ENCODE measurements at places on chromosomes 7 and 10. TPM values are rescaled to one million over a fixed set of nuclear protein-coding genes. Genes with fewer than 3 reads are reported as not detected.

ZNF3 gene
- total RNA-seq: 37.4 TPM

TEX47 gene
- total RNA-seq: not detected

IFIT1B gene
- 0.10 TPM for total RNA-seq

COX19 gene
- 33.4 TPM for total RNA-seq

EMX2 gene
- total RNA-seq: 0.10 TPM

SEMA3A gene
- total RNA-seq: 0.21 TPM

NPC1L1 gene
- not detected for total RNA-seq

MARVELD1 gene
- 5.5 TPM for total RNA-seq

ZNF467 gene
- 6.8 TPM for total RNA-seq

FAM25G gene
- not detected for total RNA-seq
